Mucosa of gallbladder (tissue), 1 donor: ENCODE measurements at places on chromosomes 6 and 20. TPM values are rescaled to one million over a fixed set of nuclear protein-coding genes. Genes with fewer than 3 reads are reported as not detected.

The FAM229B gene
- 25.0 TPM for total RNA-seq

The SEL1L2 gene
- total RNA-seq = 0.52 TPM

- DNase-seq = no peak
These were observed 63.6 kb upstream of the KIF25 start for GRCh38 chr6:167933847-167934246.

- peak; percentile 55 for DNase-seq
These were observed 81.4 kb downstream of the SERAC1 start for GRCh38 chr6:158086504-158087223.

DNA sequence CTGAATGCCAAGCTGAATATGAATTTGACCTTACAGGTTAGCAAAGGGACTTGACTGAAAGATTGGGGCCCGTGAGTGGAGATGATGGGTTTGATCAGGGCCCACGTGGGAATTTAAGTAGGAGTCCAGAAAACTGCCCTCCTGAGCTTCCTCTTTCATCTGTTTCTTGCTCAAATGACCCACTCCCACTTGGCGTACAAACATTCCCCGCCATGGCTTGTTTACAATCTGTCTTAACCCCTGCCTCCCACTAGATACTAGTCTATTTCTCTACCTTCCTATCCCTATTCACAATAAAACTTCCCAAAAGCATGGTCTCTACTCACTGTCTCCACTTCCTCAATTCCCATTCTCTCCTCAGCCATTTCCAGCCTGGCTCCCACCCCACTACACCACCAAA, 9.4 kb downstream of the MMP9 start:
- DNase-seq = no peak

- DNase-seq = no peak
These were observed 132.2 kb upstream of the RREB1 start for GRCh38 chr6:6975459-6976111.

- DNase-seq = peak; percentile 64
These were observed 5.5 kb upstream of the HLA-E start for GRCh38 chr6:30483677-30484279.

GRCh38 chr6:158244373-158244772, 67.9 kb upstream of the TULP4 start:
- DNase-seq = no peak
